NCI-H1436 (cell line): ENCODE measurements at places on chromosomes 5 and 9.
A peak's percentile ranks its signal among the peaks of the same experiment; 100 is the strongest.

DNA sequence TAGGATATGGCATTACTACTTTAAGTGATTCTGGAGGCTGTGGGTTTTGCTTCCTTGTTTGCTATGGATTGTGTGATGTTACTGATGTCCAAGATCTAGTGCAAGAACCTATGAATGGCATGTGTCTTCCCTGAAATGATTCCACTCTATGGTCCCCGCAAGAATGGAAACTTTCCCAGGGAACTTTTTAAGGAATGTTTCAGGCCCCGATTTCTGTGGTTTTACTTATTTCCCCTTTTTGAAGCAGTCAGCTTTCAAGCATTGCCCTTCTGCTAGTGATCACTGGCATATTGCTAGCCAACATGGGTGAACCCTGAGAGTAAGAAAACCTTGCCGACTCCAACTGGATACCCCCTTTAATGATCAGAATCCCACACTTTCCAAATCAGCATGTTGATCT, 26.6 kb upstream of the CD180 start:
- DNase-seq, result no peak

- DNase-seq, result peak; percentile 63
Observed at GRCh38 chr9:128689820-128690683, 1.0 kb downstream of the SET start.

DNA sequence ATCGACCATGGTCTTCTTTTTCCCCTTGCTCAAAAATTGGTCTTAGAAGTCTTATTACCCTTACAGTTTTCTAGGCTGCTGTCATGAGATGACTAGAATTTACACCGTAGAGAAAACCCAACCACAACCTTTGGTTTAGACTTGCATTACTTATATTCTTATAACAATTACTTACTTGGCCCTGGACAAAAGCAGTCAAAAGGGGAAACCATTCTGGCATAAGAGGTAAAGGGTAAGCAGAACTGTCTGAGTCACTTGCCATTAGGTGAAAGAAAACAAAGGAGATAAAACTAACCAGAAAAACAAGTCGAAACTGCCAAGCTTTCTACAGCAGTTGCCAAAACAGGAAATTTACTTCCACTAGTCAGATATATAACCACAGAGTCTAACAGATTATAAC, 17.9 kb downstream of the TMEM245 start:
- no peak for DNase-seq

GRCh38 chr9:135874859-135875258, 32.5 kb downstream of the CAMSAP1 start:
- DNase-seq, result no peak

DNA sequence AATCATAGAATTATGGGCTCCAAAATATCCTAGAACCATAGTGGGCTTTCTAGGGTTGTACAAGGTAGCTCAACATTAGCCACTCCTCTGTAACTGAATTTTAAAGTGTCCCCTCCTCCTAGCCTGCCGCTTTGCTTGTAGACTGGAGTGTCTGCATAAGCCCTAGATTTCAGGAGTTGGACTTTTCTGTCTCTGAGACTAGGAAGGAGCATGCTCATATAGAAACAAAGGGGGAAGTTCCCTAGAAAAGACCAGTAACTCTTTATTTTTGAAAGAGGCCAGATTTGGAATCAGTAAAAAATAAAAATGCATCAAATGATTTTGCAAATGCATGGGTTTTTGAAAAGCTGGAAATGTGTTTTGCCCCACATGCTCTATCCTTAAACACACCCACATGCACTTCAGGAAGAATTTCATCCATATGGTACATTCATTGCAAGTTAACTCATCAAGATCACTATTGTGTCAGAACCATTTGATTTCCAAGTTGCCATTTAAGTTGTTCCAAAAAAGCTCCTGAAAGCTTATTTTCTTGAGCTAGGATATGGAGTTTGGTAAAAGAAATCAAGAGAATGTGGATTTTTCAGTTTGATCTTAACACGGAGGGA, 121.0 kb upstream of the NR3C1 start:
- DNase-seq, result no peak

- no peak for DNase-seq
Observed at GRCh38 chr5:33806738-33807442, 84.9 kb downstream of the ADAMTS12 start.

- peak; percentile 11 for DNase-seq
Observed at GRCh38 chr5:77643654-77644370, 5.3 kb upstream of the OTP start.

DNA sequence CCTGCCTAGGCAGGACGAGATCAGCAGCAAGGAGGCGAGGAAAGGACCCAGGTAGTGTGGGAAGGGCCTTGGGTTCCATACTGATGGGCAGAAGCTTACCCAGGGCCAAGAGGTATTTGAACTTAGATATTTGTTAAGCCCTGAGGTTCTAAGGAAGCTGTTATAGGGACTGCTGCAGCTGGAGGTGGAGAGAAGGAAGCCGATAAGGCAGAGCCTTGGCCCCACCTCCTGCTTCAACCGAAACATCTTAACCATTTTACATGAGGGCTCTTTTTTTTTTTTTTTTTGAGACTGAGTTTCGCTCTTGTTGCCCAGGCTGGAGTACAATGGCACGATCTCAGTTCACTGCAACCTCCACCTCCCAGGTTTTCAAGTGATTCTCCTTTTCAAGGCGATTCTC, 8.6 kb upstream of the AQP3 start:
- no peak for DNase-seq

DNA sequence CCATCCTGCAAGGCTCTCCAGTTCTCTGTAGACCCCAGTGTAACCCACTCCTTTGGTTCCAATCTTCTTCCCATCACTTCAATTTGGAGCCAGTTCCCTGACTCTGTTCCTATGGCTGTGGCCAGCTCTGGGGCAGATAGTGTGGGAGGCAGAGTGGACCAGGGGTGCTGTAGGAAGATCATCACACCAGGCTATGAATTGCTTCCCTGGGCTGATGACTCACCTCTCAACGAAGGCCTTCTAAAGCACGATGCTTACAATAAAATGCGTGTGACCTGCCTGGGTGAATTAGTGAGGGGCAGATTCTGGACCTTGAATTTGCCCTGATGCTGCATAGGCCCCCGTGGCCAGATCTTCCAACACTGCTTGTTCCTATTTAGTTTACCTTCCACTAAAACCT, 289.7 kb downstream of the FBXL7 start:
- DNase-seq, result no peak

DNA sequence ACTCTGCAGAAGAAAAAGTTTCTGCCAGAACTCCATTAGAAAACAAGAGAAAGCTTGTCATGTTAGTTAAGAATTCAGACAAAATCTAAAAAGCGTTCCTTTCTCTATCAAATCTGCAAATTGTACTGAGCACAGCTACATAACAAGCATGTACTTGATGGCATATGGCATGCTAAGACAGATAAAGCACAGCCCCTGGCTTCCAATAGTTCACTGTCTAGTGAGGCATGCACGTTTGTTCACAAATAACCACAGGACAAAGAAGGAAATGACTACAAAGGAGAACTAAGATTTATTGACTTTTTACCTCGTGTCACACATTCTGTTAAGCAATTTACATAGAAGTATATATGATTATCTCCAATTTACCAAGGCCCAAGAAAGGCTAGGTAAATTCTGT, 518.2 kb upstream of the TLE4 start:
- peak; percentile 14 for DNase-seq
